ENCODE measurements at places on chromosomes 1 and 21.

DNA sequence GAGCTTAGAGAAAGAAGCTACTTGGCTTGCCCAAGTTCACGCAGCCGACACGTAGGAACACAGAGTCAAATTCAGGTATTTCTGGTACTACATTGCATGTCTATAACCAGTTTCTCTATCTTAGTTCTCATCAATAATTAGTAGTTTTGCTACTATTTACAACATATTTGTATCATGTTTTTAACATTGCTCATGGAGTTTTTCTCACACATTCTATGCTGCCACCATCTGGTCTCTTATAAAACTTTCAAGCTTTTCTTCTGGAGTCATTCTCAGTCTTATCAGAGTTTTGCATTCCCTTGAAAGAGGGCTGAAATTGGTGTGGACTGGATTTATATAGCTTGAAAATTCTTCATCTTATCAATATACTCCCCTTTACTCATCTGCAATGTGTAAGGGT is 118.8 kb upstream of the PALMD start:
- DNase-seq: no peak

DNA sequence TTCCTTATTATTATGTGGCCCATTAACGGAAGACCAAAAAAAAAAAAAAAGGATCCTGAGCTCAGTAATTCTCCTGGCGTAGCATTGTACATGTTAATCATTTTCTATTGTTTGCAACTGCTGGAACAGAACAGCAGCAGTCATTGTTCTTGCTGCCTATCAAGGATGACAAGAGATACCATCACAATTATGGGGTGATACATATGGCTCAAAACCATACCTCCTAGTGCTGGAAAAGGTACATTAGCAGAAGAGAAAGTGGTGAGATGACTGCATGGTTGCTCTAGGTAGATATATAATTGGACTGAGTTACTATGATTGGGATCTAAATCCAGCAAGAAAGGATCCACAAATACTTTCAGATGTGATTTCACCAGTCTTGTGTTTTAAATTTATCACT is 13.3 kb upstream of the TLR5 start:
- DNase-seq: no peak

DNA sequence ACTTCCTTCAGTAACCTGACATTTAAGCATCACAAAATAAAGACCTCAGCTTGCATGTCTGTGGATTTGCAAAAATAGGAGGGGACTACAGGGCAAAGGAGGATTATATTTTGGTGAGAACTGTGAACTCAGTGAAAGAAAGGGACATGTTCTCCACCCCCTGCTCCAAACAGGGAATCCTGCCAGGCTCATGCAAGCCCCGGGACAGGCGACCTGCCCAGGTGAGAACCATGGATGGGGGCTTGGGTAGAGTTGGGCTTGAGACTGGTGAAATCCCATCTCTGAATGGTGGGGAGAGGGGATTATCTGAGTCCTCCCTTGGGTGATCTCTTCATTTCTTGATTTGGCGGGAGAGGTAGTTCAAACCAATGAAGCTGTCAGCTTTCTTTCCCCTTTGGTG is 110.1 kb downstream of the SUSD4 start:
- DNase-seq: no peak

- DNase-seq: no peak
Measured at GRCh38 chr1:23099171-23099536, 69.5 kb downstream of the LUZP1 start.

DNA sequence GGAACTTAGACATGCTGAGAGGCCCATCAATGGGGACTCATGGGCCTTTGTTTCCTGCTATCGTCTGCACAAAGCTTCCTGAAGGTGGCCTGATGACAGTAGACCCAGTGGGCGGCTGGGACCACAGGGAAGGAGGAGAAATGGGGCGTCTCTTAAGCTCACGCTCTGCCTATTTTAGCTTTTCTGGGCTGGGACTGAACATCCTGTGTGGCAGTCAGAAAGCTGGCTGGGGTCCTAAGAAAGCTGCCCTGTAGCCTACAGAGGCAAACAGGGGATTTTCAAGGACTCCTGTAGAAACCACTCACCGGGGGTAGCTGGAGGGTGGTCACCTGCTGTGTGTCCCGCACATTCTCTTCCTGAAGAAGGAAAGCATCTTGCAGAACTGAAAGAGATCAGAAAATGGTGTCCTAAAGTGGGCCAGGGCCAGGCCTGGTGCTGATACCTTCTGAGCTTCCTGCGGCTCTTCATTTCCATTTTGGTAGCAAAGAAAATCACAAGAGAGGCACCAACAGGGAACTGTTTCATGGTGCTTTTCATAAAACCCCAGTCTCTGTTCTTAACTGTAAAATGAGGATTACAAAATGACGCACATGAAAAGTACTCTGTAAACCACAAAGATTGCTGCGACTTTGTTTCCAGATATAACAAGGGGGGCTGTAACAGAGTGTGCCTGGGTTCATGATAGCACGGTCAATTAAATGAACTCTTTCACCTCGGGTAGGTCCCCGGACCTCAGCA is 8.6 kb downstream of the ZNF496 start:
- no peak for DNase-seq

GRCh38 chr21:33801424-33802405 is 113.9 kb downstream of the ATP5PO start:
- no peak for DNase-seq

GRCh38 chr1:55894521-55894920 is 679.4 kb upstream of the USP24 start:
- DNase-seq: no peak

DNA sequence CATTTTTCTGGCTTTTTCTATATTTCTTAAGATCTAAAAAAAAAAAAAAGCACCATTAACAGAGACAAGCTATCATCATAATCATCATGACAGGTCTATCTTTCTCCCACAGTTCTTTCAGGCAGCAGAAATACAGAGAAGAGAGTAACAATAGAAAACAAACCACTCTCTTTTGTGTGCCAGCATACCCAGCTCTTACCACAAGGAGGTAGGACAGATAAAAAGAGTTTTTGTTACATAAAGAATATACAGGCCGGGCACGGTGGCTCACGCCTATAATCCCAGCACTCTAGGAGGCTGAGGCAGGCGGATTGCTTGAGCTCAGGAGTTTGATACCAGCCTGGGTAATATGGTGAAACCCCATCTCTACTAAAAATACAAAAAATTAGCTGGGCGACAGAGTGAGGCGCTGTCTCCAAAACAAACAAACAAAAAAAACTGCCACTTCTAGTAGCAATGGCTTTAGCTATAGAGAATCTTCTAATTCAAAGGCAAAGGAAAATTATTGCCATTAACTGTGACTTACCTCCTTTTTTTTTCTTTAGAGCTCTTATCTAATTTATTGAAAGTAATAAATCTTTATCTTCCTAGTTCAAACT is 39.7 kb downstream of the ANKRD13C start:
- no peak for DNase-seq

DNA sequence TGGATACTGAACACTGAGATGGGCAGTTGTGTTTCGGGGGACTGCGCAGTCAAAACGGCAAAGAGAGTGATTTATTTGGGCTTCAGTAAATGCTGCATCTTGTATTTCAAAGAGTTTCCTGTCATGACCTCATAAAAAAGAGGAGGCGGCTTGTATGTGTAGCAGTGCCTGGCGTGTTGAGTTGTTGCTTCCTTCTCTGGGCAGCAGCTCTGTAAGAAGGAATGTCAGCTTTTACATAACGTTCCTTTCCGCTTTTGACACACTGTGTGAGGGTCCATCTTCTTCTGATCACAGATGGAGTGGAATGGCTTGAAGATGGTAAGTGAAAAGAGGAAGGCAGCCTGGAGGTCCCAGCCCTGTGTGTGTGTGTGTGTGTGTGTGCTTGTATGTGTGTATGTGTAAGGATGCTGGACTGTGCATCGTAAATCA is 941 bp downstream of the ELAVL4 start:
- no peak for DNase-seq

GRCh38 chr1:41490911-41491310 is 6.4 kb upstream of the EDN2 start:
- no peak for DNase-seq

GRCh38 chr1:86811142-86811924 is 102.6 kb downstream of the SELENOF start:
- DNase-seq: no peak

- no peak for DNase-seq
Measured at GRCh38 chr1:193525917-193526710, 339.7 kb upstream of the B3GALT2 start.

DNA sequence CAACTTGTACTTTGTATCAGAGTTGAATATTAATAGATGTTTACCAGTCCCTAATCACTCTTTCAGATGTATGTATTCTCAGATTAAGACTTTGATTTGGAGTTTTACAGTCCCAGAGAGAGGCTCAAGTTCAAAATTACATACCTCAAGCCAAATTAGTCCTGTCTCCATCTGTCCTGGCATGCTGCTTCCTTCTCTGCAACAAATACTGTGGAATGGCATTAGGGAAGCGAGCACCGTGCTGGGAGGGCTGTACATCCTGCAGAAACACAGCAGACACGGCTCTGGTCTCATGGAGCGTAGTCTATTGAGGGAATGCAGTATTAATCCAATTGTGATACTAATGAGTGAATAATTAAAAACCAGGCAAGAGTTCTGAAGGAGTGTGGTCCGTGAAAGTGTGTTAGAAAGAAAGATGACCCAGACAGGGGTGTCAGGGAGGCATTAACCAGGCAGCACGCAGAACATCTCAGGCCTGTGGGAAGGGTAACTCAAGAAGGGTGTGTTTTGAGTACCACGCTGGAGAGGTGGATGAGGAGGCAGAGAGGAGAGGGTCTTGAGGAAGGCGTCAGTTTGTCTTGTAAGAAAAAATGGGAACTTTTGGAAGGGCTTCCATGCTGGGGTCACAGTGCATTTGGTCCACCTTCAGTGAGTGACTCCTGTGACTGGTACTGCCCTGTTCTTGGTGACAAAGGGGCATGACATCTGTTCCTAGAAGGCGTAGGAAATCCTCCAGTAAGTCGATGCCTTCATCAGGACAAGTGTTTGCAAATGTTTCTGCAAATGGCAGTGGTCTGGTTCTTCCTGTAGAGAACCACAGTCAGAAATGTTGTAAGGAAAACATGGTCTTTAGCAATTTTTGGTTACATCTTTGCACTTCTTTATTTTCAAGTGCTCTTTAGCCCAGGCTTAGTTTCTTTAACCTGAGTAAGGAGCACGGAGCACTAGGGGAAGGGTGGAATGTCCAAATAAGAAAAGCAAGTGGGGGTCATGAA is 1.6 kb downstream of the RAB4A start:
- DNase-seq: no peak

DNA sequence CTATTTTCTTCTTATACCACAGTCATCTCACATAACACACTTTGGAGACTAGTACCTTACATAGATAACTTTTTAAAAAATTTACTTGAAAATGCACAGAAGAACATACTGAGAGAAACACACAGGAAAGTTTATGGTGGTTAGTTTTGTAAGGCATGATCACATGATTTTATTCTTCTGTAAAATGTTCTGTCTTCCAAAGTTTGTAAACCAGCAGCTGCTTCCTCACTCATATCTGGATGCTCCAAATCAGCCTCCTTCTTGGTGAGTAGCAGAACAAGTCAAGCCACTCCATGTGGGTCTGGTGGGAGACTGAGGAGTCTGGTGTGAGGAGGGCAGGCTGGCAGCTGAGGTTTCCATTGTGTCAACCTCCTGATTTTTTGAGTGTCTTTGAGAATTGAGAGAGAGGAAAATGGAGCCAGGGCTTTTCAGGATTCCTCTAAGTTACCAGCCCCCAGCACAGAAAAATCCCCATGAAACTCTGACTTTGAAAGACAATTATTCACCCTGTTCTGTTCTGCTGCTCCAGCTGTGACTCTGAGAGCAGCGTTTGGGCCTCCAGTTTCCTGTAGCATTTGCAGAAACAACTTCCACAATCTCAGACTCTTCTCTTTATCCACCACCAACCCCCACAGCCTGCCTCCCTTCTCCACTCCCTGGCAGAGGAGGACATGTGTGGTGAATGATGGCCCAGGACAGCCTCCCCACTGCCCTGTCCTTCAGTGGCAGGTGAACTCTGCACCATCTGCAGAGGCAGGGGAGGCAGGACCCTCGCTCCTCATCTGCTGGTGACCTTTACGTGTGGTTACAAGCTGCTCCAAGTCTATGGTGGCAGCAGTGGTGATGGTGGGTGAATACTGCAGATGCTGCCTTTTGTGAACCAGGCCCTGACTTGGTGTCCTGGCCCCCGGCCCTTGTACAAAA is 82.3 kb downstream of the FCRL5 start:
- no peak for DNase-seq

DNA sequence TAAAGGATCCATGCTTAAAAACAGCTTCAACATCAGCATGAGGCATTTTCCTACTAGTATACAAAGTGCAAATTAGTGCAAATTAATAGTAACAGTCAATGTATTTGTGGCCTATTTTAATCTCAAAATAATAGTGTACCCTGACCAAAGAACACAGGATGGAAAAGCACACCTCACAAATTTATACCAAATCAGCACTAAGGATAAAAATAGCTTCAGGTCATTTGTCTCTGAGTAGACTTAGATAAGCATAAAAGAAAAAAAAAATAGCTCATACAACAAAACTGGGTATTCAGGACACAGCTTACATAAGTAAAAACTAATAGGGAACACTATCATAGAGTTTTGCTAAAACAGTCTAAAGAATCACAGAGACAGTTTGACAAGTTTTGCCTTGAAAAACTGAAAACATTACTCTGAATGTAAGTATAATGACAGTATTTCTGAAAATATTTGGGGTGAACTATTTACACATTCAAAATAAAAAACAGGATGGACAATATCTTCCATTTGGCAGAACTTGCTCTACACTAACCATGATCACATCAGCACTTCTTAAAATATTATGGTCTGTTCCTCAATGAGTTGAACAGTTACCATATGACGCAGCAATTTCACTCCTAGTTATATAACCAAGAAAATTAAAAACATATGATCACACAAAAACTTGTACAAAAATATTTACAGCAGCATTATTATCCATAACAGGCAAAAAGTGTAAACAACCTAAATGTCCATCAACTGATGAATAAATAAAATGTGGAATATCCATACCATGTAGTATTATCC is 46.3 kb downstream of the RNF115 start:
- no peak for DNase-seq

- no peak for DNase-seq
Measured at GRCh38 chr1:75373542-75374159, 237.3 kb downstream of the SLC44A5 start.

DNA sequence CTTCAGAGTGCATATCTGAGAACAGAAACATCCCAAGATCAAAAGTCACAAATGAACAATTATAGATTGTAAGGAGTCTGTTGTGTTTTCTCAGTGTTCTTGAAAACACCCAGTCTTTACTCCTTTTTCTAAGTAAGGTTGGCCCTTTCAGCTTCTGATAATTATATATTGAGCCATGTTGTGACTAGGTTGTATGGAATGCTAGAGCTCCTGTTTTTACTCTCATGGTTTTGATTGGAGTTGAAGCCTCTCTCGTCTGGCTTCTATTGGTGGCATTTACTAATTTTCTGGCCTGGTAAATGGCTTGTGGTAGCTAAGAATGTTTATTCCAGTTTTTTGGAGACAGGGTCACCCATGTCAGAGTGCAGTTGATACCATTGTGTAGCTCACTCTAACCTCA is 84.7 kb downstream of the NDUFS5 start:
- no peak for DNase-seq

- DNase-seq: no peak
Measured at GRCh38 chr1:212553676-212554075, 54.9 kb upstream of the ATF3 start.

- DNase-seq: no peak
Measured at GRCh38 chr1:229407206-229408026, 26.5 kb downstream of the ACTA1 start.

All from activated CD8-positive, alpha-beta memory T cell treated with anti-CD3 and anti-CD28 coated beads for 4 hours (primary cell).